ENCODE measurements at places on chromosomes 6 and 20.

DNA sequence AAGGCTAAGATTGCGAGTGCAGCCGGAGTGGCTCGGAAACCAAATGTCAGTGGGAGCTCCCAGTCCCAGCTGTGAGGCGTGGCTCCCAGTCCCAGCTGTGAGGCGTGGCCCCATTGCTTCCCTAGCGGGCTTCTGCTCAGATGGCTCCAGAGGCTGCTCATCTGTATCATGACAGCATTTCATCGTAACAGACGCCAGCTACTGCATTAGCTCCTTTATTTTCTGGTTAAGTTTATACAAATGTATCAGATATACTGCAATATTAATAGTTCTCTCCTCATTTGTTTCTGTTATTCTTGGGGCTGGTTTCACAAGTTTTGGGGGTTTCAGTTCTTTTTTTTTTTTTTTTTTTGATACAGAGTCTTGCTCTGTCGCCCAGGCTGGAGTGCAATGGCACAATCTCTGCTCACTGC lies 34.7 kb upstream of the TBXT start:
- no peak for DNase-seq

DNA sequence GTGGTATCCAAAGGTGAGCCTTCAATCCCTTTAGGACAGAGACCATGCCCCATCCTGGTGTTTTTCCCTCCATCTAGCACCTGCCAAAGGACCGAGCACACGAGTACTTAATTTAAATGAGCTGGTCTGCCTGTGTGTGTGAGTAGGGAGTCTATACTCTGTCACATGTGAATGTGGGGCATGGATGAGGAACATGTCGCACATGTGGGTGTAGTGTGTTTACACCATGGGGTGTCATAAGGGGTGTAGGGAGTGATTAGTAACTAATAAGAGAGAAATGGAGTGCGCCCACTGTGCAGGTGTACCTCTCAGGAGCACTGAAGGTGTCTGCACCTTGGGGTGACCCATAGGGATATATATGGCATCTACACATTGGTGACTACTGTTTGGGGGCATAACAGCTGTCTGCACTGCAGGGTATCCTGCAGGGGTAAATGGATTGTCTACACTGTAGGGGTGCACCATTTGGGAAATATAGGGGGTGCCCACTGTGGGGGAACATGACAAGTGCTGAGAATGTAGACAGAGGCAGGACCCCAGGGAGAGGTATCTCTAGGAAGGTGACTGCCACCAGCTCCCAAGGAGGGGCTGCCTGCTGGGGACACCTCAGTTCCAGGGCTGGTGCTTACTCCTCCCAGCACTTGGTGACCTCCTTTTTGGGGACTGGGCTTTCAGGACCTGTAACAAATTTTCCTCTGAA lies 53.5 kb downstream of the EBF4 start:
- DNase-seq: no peak

DNA sequence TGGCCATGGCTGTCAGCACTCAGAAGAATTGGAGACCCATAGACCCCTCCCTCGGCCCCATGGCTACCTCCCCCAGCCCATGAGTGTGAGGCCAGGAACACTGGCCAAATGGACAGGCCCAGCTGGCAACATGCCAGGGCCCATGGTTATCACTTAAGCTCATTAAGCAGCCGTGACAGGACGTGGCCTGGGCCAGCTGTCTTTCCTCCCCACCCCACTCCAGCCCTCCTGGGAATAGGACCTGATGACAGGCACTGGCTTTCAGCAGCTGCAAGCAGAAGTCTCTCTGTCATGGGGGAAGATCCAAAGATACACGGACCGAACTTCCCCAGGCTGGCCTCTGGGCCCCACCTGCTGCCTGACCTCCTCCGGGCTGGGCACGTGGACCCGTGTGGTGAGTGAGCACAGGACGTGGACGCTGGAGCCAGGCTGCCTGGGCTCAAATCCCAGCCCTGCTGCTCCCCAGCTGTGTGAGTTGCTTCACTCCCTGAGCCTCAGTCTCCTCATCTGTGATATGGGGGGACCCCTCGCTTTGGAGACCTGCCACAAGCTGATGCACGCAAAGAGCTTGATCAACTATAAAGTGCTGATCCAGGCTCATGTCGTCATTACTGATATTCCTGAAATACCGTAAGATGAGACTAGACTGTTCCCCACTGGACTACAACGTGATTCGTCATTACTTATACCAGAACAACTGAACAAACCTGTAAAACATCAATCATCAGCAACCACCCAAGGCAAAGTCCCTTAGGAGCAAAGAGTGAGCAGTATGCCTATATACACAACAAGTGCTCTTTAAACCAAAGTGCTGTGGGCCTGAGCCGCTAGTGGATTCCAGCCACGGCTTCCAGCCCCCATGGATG lies 22.0 kb upstream of the VSTM2L start:
- DNase-seq: no peak

- no peak for DNase-seq
Observed at GRCh38 chr6:25414168-25414567, 135.0 kb downstream of the CARMIL1 start.

DNA sequence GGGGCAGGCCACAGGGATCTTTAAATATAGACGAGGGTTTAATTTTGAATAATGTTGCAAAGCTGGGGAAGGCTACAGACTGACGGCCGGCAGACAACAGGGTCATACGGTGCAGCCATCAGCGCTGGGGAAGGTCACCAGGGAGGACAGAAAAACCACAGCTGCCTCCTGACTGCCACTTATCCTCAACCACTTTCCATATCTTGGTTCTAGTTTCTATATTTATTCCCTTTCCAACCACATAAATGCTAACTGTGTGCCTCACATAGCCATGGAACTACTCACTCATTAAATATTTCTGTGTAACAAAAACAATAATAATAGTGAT lies 85.7 kb upstream of the AGPAT4 start:
- DNase-seq: no peak

GRCh38 chr6:159061805-159062563 lies 17.2 kb upstream of the TAGAP start:
- no peak for DNase-seq
